Endothelial cell (in vitro differentiated cells): ENCODE measurements at places on chromosomes 7 and 10.

- no peak overlapping the region for H3K27ac ChIP-seq
- peaks cover 2% of the 10 kb centered on the region for H3K4me1 ChIP-seq
- peaks cover 3% of the 10 kb centered on the region for H3K27me3 ChIP-seq
- H3K36me3 ChIP-seq, result peaks cover 16% of the 10 kb centered on the region
- no peak for DNase-seq
Observed at GRCh38 chr7:2258661-2259365, 16.8 kb downstream of the NUDT1 start.

- H3K27me3 ChIP-seq, result peaks cover 6% of the 10 kb centered on the region
- no peak overlapping the region for H3K4me3 ChIP-seq
Observed at GRCh38 chr10:21406595-21407193, 118.8 kb downstream of the SKIDA1 start.

GRCh38 chr7:25244254-25245033, 16.2 kb upstream of the NPVF start:
- H3K36me3 ChIP-seq, result no peaks in the 10 kb centered on the region
- no peak for DNase-seq
- H3K4me1 ChIP-seq, result no peaks in the 10 kb centered on the region
- peaks cover 3% of the 10 kb centered on the region for H3K27me3 ChIP-seq
- no peak overlapping the region for H3K27ac ChIP-seq

GRCh38 chr10:87658858-87659555, 671 bp upstream of the PAPSS2 start:
- no peak overlapping the region for H3K27ac ChIP-seq
- DNase-seq, result no peak
- H3K27me3 ChIP-seq, result peaks cover 7% of the 10 kb centered on the region

DNA sequence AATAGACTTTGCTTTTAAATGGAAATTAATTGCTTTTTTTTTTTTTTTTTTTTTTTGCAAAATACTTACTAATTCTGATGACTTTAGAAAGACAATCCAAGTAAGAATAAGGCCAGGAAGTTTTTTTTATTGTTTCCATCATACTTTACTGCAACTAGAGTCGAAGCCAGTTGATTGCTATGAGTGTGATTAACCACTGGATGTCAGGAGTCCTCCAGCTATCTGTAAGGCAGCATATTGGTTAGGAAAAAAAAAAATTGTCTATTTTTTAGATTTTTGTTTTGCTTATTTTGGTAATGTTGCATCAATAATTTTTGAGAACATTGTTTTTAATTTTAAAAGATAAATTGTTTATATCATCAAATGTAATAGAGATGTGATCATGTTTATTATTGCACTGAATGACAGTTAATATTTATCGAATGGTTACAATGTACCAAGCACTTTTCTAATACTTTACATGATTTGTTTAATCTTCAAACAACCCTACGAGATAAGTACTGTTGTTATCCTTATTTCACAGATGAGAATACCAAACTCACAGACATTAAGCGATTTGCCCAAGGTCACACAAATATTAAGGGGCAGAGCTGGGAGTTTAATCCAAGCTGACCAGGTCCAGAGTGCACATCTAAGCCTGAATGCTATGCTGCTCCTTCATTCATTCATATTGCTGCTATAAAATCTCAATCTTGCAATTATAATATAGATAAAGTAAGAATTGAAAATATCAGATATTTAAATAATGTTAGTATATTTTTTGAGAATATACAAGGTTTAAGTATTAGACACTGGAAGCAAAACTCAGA, 19.9 kb upstream of the LMOD2 start:
- peaks cover 3% of the 10 kb centered on the region for H3K27me3 ChIP-seq
- no peak overlapping the region for H3K27ac ChIP-seq
- H3K36me3 ChIP-seq, result no peaks in the 10 kb centered on the region
- peaks cover 6% of the 10 kb centered on the region for H3K4me1 ChIP-seq
- no peak overlapping the region for H3K4me3 ChIP-seq
- DNase-seq, result no peak

DNA sequence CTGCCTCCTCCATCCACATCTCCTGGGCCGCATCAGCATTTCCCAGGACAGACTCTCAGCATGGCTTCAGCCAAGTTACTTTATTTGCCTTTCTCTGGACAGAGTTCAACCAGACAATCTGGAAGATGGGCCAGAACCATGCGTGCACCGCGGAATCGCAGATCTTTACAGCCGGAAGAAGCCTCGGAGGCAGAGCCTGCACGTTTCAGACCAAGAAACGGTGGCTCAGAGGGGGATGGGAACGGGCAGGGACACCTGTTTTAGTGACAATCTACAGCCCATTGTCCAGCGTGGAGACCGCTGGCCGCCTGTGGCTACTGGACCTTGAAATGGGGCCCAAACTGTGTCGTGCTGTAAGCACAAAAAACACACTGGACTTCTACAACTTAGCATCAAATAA, 3.5 kb downstream of the VIPR2 start:
- H3K36me3 ChIP-seq, result no peaks in the 10 kb centered on the region
- no peak overlapping the region for H3K27ac ChIP-seq
- no peak for DNase-seq
- H3K4me1 ChIP-seq, result no peaks in the 10 kb centered on the region

- no peak overlapping the region for H3K27ac ChIP-seq
- no peak overlapping the region for H3K4me3 ChIP-seq
- no peaks in the 10 kb centered on the region for H3K36me3 ChIP-seq
- no peak for DNase-seq
Observed at GRCh38 chr10:23147035-23147434, 45.1 kb upstream of the PTF1A start.
